ENCODE measurements at places on chromosomes 7 and 10.
A peak's percentile ranks its signal among the peaks of the same experiment; 100 is the strongest.

DNA sequence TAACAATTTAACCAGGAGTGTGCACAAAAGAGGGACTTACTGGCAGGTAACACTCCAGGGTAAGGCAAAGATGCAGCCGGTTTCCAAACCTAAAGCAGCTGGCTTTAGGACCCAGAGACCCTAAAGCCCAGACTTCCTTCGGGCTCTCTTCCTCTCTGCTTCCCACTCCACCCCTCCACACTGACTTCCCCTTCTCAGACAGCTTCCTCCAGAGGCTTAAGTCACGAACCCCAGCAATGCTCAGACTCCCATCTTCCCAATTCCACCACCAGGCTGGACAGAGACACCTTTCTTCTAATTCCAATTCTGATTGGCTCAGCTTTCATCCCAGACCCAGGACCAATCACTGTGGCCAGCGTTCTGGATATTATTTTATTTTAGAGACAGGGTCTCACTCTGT lies 24.8 kb downstream of the STYXL1 start:
- peak; percentile 7 for DNase-seq

DNA sequence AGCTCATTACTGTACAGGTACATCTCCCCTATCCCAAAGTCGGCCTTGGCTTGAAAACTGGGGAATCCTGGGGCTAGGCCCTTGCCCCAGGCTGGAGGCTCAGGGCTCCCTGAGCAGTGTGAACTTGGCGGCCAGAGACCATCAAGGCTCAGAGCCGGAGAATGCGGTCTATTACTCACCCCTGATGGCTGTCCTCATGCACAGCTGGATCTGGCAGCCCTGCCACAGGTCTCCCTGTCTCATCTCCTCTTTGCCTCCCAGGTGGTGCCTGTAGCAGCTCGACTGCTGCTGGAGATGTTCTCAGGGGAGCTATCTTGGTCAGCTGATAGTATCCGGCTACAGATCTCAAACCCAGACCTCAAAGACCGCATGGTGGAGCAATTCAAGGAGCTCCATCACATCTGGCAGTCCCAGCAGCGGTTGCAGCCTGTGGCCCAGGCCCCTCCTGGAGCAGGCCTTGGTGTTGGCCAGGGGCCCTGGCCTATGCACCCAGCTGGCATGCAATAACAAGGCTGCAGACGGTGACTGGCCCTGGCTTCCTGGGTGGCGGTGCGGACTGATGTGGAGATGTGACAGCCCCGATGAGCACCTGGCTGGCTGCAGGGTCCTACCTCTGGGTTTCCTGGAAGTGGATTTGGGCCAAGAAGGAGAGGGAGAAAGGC lies 10.7 kb downstream of the IRF5 start:
- peak; percentile 16 for DNase-seq

DNA sequence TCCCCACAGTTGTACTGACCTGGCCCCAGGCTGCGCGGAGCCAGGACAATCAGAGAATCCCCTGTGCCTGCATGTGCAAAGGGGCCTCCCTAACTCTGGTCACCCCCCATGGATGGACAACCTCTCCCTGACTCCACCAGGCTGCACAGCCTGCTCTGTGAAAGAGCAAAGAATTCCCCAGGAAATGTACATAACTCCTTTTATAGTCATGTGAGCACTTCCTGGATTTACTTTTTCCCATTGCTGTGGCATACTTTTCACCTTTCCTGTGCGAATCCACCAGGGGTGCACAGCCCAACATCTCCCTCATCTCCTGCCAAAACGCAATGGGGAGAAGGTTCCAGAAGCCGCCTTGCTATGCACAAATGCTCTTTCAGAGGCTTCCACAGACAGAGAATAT lies 27.9 kb downstream of the FGFR2 start:
- DNase-seq = no peak

GRCh38 chr7:80830010-80830409 lies 88.8 kb downstream of the SEMA3C start:
- DNase-seq = no peak

DNA sequence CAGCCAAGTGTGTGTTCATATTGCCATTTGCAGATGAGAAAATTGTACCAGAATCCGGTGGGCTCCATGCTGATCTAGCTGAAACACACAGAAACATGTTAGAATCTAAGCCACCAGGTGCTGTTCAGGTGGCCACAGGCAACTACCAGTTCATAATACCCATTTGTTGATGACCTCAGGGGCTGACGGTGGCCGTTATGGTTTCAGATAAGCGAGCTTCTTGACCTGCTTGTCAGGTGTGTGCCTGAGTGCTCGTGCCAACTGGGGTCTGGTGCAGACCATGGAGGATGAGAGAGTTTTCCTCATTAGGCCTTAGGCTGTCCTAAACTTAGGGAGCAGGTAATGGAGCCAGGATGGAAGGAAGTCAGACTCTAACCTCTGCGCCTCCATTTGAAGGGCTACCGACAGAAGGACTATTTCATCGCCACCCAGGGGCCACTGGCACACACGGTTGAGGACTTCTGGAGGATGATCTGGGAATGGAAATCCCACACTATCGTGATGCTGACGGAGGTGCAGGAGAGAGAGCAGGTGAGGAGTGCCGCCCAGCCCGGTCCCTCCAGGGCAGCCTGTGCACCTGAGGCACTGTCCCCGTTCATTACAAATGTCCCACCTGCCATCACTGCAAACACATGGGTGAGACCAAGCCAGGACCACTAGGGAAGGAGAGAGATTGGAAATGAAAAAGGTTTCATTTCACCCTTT lies 53.1 kb downstream of the MKI67 start:
- DNase-seq = no peak

GRCh38 chr7:157273208-157274093 lies 63.4 kb upstream of the DNAJB6 start:
- peak; percentile 82 for DNase-seq
